ENCODE measurements at places on chromosomes 3 and 15.

- DNase-seq: no peak
Observed at GRCh38 chr3:118810499-118811035, 224.1 kb downstream of the IGSF11 start.

- no peak for DNase-seq
Observed at GRCh38 chr15:77774350-77774749, 141.6 kb upstream of the LINGO1 start.

DNA sequence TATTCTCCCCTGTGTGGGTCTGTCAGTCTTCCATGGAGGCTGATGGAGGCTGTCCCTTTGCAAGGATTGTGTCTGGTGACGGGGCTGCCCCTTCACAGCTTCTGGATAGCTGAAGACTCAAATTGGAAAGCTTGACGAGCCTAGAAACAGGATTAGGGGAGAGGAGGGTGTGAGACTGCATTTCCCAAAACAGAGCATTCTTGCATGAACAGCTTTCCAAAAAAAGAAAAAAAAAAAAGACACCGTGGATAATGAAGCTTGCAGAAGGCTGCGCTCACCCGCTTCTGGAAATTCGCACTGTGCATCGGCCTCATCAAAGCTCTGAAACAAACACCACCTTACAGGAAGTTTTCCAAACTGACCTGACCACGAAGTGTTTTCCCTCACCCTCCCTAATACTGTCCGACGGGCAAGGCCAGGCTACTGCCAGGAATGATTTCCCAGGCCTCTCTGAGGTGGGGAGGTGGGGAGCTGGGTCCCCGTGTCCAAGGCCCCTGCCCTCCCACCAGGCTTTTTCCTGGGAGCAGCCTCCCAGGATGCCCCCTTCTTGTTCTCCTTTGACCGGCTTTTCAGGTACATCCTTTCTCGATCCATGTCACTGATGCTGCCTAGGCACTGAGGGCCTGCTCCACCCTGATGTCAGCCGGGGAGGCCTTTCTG lies 24.9 kb upstream of the MUC4 start:
- no peak for DNase-seq

DNA sequence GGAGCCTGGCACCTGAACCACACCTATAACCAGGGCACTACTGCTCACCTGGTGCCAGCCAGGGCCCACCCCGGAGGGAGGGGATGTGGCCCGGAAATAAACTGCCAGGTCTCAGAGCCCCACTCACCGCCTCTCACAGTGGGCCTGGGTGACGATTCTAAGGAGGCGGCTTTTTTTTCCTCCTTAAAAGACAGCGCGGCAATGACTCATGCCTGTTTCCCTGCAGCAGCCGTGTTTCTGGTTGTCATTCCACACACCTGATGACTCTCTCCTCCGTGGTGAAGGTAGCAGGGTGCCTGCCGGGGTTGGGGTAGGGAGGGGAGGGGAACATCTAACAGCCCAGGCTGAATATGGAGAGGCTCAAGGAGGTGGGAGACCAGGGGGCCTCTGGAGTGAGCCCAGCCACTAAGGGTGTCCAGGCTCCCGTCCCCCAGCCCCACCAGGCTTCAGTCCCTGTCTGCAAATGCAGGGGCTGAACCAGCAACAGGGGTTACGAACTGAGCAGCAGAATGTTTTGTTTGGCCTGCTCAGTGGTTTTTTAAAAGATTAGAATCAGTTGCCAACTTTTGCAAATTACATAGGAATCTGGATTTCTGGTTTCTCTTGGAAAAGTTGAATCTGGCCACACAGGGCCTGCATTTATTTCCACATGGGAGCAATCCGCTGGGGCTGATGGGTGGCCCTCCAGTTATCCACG lies 127.3 kb upstream of the LINGO1 start:
- no peak for DNase-seq

DNA sequence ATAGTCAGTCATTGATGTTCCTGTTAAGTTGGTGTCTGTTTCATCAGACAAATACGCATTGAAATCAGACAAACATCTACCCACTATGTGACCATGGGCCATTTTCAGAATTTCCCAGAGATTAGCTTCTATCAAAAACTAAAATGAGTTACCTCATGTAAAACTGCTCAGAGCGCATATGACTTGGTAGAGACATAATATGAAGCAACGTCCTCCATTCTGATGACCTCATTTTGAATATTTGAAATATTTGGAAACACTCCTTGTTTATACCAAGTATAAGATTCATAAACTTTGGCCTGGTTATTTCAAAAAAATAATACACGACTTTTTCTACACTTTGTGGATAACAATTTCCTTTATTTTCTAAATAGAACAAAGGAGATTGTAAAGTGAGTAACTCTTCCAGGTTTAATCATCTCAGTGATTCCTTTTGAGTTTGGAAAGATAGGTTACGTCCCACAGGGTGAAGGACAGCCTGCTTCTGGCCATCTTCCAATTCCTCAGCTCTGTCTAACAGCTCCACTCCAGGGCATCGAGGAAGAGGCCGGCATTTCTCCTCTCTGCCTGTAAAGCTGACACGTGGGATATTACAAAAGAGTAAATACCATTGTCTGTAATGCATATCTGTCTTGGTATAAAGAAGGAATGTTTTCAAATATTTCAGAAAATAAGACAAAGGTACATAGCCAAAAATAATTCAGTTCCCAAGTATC lies 122.6 kb downstream of the CADM2 start:
- DNase-seq: no peak

DNA sequence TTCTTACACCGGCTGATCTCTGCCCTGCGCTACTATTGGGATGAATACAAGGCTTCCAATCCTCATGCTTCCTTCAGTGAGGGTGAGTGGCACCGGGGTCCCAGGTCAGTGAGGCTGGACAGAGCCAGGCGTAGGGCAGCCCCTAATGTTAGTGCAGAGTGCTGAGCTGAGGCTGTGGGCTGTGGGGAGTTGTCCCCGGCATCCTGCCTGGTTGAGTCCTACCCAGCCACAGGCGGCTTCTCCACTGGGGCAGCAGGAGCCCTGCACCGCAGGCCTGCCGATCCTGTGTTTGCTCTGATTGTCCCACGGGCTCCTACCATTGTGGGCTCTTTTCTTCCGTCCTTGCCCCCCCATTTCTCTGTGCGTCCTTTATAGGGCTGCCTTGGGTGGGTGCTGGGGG lies 13.3 kb downstream of the RNF123 start:
- no peak for DNase-seq

DNA sequence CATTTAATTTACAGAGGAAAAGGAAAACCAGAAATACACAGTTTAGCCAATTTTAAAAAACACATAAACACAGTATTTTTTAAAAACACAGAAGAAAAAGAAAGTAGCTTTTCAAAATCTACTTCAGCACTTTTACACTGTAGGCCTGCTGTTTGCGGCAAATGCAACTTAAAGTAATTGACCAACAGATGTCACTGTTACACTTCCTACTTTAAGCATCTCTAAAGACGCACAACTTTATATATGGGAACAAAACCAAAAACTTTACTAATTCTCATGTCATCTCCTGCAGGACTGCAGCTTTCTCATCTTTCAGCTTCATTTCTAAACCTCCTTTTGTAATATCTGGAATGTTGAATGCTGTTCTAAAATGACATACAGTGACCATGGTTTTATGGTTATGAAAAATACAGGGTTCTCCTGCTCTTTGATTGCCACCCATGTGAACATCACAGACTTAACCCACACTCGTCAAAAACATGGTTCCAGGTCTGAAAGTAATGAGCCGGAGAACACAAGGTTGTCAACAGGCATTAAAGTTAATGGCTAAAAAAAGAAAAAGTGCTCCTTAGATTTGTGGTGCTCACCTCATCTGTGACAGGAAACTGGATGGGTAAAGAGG lies 107.9 kb downstream of the FMN1 start:
- no peak for DNase-seq

Measured in activated T-helper 1 cell treated with anti-CD3 and anti-CD28 coated beads, Interleukin-2, amount 50 U/mL, for 16 hours (primary cell).